NCI-H460 (cell line): ENCODE measurements at places on chromosomes 12 and 14.

DNA sequence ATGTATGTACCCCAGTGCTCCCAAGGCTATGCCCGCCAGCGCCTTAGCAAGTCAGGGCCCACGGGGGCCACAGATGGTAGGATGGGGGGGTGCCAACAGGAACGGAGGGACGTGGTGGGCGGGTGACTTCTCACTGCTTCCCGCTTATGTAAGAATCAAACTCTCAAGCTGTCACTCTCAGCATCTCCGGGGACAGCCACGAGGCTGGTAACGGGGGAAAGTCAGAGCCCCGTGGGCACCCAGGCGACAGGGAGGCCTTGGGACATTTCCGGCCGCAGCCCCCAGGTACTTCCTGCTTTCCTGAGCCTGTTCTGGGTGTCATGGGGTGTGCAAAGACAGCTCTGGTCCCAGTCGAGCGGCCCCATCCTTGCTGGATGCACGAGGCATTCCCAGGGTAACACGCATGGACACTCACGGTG, 59.3 kb downstream of the TESC start:
- no peak for DNase-seq

DNA sequence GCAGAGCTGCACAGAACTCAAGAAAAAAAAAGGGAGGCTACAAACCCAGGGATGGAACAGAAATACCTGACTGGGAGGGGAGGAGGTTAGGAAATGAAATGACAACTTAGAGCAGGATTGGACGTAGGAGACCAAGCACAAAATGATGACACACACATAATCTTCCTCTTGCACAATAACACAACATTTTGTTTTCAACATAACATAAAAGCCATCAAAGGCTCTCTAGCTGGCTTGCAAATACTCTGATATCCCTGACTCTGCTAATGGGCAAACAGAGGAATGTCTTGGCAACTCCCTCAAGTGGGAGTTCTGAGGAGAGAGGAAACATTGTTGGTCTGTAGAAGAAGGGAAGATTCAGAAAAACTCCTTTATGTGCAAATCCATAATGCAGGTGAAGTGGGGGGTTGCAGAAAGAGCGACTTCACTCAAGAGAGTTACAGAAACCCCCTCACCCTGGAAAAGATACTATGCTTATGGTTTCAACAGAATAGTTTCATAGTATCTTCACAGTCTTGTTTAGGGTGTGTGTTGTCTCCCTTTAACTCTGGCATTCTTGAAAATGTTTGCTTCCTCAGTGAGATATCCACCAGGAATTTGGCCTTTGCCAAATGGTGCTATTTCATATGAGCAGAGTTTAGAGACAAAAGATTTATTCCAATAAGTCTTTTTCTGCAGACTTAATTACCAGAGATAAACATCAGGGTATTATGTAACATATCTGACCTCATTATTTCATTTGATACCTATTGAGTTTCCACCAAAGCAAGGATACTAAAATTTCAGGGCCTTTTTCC, 43.8 kb upstream of the LTBP2 start:
- no peak for DNase-seq

DNA sequence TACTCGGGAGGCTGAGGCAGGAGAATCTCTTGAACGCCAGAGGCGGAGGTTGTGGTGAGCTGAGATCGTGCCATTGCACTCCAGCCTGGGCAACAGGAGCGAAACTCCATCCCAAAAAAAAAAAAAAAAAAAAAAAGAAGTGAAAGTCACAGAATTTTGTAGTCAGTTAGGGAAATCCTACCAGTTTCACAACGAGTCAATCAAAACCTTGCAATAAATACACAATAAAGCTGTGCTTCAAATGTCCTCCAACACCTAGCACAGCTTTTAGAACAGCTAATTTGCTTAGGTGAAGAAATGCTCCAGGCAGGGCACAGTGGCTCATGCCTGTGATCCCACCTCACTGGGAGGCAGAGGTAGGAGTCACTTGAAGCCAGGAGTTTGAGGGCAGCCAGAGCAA, 112.8 kb upstream of the ATF7IP start:
- no peak for DNase-seq

- DNase-seq, result no peak
Measured at GRCh38 chr12:96112733-96113132, 77.3 kb upstream of the LTA4H start.

GRCh38 chr12:126601184-126602170, 1536.2 kb downstream of the AACS start:
- DNase-seq, result no peak

DNA sequence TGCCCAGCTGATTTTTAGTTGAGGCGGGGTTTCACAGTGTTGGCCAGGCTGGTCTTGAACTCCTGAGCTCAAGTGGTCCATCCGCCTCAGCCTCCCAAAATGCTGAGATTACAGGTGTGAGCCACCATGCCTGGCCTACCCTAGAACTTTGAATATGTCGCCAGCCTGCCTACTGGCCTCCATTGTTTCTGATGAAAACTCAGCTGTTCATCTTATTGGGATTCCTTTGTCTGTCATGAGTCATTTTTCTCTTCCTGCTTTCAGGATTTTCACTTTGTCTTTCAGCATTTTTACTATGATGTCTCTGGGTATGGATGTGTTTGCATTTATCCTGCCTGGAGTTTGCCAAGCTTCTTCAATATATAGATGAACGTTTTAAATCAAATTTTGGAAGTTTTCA, 8.1 kb upstream of the B3GNT4 start:
- no peak for DNase-seq

GRCh38 chr12:74538491-74539258, 1.0 kb downstream of the ATXN7L3B start:
- DNase-seq, result no peak

DNA sequence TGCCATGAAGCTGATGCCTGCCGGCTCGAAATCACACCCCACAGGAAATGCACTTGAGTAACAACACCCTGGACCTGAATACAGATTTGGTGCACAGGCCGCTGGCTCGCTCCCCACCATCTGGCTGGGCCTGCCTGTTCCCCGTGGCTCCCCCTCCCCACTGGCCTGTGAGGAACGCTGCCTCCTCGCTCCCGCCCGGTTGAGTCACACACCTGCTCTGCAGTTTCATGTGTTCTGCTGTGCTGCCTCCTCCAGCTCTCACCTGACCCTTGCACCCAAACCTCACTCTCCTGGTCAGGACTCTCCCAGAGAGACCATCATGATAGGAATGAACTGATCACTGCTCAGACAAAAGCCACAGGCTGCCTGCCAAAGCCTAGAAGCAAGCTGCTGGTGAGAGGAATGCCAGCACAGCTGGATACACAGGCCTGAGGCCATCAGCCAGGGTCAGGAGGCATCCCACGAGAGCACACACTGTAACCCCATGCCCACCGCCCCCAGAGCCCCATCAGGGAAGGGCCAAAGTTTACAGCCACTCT, 3.8 kb upstream of the SIVA1 start:
- DNase-seq, result no peak
